GM13976 (cell line): ENCODE measurements at places on chromosomes 2 and 18.
A peak's percentile ranks its signal among the peaks of the same experiment; 100 is the strongest.

GRCh38 chr18:303607-304006, 35.8 kb upstream of the THOC1 start:
- DNase-seq: no peak

GRCh38 chr2:144516981-144517865, 2.7 kb downstream of the ZEB2 start:
- peak; percentile 68 for DNase-seq

- DNase-seq: no peak
These were observed 56.4 kb downstream of the ICOS start for GRCh38 chr2:203993011-203993410.

DNA sequence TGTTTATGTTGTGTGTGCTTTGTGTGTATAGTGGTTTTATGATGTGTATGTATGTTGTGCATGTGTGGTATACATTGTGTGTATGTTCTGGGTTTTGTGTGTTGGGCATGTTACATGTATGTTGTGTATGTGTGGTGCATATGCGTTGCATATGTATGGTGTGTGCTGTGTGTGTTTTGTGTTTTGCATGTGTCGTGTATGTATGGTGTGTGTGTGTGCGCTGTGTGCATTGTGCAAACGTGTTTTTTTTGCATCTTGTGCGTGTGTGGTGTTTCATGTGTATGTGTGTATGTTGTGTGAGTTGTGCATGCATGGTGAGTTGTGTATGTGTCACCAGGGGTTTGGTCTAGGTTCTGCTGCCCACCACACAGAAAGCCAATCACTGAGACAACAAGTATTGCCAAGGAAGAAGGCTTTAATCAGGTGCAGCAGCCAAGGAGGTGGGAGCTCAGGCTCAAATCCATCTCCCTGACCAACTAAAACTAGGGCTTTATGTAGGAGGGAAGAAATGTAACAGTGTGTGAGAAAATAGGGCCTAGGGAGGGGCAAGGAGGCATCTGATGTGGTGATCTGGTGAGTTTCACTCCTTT, 115.7 kb downstream of the FAM168B start:
- no peak for DNase-seq

DNA sequence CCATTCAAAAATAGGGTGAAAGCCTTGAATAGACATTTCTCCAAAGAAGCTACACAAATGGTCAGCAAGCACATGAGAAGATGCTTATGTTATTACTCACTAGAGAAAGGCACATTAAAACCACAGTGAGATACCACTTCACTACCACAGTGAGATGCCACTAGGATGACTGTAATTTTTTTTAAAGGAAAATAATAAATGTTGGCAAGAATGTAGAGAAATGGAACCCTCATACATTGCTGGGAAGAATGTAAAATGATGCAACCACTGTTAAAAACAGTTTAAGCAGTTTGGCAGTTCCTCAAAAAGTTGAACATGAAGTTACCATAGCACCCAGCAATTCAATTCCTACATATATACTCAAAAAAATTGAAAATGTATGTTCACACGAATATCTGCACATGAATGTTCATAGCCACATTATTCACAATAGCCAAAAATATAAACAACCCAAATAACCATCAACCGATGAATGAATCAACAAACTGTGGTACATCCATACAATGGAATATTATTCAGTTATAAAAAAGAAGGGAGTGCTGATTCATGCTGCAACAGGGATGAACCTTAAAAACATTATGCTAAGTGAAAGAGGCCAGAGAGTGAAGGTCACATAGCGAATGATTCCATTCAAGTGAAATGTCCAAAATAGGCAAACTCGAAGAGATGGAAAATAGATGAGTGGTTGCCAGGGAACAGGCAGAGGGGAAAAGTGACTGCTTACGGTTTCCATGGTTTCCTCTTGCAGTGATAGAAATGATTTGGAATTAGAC, 156.2 kb upstream of the NDUFV2 start:
- DNase-seq: no peak

GRCh38 chr2:67295851-67296250, 101.3 kb upstream of the ETAA1 start:
- DNase-seq: no peak

GRCh38 chr18:37861981-37862380, 296.4 kb upstream of the CELF4 start:
- DNase-seq: no peak

DNA sequence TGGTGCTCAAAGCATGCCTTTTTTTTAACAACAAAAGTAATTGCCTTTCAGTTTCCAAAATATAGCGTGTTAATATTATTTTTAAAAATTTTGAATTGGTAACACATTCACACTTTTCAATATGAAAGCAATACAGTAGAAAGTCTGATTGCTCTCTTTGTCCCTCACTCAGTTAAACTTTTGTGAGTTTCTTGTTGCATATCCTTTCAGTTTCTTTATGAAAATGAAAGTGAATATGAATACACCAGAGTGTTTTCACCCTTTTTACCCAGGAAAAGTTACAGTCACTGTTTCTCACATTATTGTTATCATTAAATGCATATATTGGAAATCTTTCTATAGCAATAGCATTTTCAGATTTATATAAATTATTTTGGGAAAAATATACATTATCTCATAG, 377.4 kb upstream of the CRIM1 start:
- peak; percentile 37 for DNase-seq

- DNase-seq: no peak
These were observed 173.7 kb downstream of the ACKR3 start for GRCh38 chr2:236743039-236743920.

DNA sequence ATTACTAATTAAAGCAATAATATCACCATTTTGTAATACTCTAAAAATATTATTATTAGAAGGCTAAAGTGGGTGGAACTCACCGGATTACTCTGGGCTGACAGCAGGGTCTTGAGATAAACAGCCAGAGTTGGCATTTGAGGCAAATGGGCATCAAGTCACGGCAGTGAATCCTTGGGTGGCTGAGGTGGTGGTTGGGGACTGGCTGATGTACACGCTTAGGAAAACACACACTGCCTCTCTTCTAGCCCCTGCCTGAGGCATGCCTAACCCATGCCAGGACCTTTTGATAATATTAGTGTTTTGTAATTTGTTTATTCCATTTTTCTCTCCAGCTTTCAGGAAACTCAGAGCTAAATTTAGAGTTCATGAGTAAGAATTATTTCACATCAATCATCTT, 76.8 kb downstream of the ACKR3 start:
- no peak for DNase-seq

DNA sequence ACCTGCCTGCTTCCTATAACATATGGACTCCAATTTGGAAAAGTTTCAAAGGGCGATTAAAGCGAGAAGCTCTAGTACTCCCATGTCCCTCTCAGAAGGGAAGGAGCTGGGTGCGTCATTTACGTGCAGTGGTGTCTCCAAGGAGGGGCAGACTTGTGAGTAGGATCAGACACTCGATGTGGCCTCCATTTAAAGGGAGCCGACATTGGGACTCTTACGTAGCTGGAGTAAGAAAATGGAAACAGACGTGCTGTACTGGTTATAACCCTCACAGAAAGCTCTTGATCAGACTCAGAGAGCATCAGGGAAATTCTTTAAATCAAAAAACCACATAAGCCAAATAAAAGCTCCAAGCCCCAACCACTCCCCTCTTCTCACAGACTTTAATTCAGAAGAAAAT, 198.5 kb downstream of the KLHL29 start:
- DNase-seq: no peak

- no peak for DNase-seq
These were observed 208.1 kb downstream of the VAPA start for GRCh38 chr18:10121786-10122515.

DNA sequence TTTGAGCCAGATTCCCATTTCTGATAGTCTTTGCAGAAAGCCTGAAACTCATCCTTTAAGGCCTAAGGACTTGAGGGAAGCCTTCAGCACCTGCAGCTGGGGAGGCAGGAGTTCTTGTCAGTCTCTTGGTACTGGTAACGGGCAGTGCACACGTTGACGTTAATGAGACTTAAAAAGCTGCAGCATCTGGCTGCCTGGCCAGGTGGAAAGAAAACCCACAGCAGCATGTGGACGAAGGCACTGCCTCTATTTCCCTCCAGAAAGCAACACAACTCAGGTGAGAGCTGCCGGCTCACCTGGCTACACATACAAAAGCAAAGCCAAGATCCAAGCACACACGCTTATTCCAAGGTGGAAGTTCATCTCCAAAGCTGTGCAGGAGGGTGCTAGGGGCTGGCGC, 178.8 kb downstream of the ANAPC1 start:
- DNase-seq: no peak

- DNase-seq: no peak
These were observed 43.1 kb upstream of the CHAC2 start for GRCh38 chr2:53724536-53724935.

GRCh38 chr2:76808732-76809131, 713.4 kb downstream of the LRRTM4 start:
- DNase-seq: no peak

DNA sequence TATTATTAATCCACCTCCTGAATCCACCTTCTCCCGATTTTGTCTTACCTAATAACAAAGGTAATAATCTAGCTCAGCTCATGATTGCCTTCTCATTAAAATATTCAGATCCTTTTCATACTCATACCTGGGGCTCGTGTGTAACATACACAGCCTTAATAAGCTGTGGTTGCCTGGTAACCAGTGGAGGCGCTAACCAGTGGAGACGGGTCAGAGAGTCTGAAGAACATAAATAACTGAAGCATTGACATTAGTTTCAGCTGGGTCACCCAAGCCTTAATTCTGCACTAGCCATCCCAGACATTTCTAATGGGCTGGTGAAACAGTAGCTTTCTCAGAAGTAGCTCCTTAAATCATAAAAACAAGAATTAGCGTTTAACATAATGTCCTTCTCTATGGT, 14.8 kb upstream of the DTNA start:
- no peak for DNase-seq

DNA sequence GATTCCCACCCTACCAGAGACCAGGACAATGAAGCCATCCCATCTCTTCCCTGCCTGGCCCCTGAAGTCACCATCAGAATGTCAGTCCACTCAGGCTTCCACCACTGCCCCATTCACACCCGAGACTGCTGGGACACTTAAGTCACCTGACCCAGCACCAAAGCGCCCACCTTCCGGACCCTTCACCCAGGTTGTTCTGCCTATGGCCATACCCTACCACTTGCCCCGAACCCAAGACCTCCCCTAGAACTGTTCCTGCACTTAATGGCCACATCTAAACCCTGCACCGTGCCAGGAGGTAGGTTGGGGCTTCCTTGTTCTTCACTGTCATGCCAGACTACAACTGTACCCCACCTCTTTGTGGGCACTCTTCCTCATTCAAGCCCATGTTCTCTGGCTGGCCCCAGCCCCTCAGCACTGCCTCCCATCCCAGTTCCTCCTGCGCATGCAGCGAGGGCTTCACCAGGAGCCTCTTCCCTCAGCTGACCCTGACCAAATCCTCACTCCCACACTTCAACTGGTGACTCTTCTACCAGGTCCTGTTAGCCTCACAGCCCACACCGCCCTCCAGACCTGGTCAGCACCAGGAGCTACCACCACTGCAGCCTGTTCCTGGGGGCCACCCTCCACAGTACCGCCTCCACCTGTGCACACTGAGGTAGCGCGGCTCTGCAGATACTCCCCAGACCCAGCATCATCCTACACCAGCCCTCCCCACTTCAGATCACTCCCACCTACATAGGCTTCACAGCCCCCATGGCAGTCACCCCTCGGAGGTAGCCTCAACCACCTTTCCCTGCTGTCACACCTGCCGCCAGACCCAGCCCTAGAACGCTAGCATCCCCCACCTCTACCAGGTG, 8.3 kb upstream of the ADRA2B start:
- no peak for DNase-seq

DNA sequence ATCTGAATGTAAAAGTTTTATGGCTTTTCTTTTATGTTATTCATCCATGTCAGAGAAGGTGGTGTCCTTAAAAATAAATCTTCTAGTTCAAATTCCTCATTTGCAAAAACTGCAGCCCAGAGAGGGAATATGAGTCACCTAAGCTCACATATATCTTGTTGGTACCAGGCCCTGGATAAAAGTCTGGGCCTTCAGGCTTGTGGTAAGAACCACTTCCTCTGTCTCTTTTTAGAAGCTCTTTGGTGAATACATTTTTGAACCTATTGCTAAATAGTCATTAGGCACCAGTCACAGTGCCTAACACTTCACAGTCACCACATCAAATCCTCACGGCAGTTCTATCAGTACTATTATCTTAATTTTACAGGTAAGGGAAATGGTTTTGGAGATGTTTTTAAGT, 199.2 kb downstream of the KCNS3 start:
- no peak for DNase-seq

DNA sequence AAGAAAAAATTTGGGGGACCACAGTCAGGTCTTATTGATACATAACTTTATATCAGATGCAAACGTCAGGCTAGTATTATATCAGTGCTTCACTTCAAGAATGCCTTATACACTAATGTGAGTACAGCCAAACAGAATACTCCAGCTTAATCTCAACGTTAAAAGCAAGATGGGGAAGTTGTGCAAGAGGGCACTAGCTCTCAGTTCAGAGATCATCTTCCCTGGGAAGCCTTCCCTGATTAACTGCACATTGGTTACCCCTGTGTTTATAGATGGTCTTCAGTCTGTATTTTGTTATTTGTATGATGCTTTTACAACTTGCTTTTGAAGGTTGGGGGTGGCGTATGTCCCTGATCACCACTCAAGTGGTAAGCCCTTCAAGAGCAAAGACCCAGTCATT, 11.4 kb downstream of the EPAS1 start:
- no peak for DNase-seq

GRCh38 chr2:157771234-157771633, 104.9 kb downstream of the ACVR1 start:
- DNase-seq: no peak

DNA sequence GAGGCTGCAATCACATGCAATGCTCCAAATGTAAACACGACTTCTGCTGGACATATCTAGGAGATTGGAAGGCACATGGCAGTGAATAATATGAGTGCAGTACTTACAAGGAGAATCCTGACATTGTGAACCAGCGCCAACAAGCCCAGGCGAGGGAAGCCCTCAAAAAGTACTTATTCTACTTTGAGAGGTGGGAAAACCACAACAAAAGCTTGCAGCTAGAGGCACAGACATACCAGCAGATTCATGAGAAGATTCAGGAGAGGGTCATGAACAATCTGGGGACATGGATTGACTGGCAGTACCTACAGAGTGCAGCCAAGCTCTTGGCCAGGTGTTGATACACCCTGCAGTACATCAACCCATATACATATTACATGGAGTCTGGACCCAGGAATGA, 475.7 kb upstream of the CDH2 start:
- no peak for DNase-seq

DNA sequence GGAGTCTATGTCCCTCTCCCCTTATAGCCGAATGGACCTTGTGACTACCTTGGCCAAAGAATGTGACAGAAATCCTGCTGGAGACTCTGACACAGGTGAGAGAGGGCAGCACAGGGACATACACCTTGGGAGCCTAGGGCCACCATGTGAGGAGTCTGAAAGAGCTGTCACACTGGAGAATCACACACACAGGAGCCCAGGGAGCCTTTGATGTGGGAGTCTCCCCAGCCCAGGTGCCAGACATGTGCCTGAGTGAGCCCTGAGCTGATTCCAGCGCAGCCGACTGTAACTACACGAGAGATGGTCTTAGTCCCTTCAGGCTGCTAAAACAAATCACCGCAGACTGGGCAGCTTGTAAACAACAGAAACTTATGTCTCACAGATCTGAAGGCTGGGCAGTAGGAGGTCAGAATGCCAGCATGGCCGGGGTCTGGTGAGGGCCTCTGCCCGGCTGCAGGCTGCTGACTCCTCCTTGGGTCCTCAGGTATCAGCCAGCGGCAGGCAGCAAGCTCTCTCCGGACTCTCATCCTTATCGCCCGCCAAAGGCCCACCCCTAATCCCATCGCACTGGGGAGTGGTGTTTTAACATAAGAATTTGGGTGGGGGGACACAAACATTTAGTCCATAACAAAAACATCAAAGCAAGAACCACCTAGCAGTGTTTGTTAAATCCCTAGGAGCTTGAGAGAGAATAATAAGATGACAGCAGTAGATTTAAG, 63.8 kb upstream of the GPR45 start:
- DNase-seq: no peak
